GOT3 (cell line): ENCODE measurements at places on chromosomes 7 and 10.

DNA sequence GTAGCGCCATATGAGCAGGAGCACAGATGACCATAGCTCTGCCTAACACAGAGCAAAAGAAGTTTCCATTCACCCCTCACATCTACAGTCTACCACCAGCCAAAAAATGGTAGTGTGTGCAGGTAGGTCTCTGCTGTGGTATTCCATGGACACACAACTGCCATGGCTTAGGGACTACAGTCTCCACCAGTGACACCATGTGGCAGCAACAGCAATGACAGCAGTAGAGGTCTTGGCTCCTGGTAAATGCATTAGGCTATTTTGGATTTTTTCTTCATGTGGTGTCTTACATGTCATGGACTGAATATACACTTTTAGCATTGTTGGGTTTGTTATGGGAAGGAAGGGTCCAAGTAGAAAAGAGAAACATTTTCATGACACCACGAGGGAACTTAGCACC, 70.1 kb upstream of the CABCOCO1 start:
- DNase-seq: no peak

- no peak for DNase-seq
Observed at GRCh38 chr7:94174956-94175355, 170.8 kb upstream of the BET1 start.

DNA sequence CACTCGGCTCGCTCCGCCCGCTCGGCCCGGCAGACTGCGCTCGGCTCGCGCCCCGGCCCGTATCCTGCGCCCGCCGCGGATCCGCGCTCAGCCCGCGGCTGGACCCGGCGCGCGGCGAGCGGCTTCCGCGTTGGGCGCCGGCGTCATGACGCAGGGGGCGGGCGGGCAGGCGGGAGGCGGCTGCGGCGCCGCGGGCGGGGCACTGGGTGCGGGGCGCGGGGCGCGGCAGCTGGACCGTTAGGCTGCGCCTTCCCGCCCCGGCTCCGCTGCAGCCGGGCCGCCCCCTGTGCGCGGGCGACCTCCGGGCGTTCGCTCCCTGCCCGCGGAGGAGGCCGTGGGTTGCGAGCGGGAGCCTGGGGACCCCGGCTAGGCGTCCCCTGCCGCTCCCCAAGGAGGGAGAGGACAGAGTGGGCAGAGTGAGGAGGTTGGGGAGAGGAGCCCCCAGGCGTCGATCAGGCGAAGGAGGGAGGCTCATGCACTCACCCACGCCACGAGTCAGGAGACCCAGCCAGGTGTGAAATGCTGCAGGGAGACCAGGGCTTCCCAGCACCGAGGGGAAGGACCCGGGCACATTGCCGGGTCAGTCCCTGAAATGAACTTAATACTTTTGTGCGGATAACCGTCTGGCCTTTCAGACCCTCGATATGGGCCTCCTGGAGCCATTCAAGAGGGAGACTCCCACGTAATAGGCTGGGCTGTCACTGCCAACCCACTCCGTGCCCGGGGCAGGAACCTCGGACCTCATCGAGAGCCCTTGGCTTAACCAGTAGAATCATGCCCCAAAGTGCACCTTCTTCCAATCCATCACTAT, at the start of gene PIP4K2A:
PIP4K2A (minus strand) TSS at position 100 of the 811 bp plus-strand sequence. CDS start 252 bp downstream, outside the sequence.
- DNase-seq: peak; percentile 33

- DNase-seq: no peak
Observed at GRCh38 chr10:123972481-123973401, 81.1 kb upstream of the CPXM2 start.

DNA sequence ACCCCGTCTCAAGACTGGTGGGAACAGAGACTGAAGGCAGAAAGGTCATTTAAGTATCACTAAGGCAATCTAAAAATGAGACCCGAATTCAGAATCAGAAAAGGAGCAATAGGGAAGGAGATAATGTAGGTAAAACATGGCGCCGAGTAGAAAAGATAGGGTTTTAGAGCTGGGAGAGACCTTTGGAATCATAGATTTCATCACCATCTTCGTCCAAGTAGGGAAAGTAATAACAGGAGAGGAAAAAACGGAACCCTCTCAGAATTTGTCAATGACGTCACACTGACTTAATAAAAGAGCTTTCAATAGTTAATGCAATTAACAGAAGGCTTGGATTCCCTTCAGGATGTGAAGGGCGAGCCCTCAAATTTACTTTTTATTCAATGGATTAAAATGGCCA, 1.0 kb upstream of the UBN2 start:
- DNase-seq: no peak

- no peak for DNase-seq
Observed at GRCh38 chr10:1078668-1079067, 22.5 kb downstream of the WDR37 start.

DNA sequence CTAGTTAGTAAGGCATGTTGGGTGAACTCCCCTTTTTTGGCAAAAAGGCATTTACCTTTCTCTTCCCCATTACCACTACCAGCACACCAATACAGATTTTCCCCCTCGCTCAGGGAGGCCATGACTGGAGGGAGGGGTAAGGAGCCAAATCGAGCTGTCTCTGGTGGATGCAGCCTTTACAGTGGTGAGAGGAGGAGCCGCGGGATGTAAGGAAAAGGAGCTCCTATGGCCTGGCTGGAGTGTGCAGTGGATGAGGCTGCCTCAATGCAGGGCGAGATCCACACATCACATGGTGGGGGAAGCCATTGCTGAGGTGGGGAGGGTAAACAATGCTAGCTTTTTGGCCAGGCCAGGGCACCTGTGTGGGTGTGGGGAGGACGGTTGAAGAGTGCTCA, 416.2 kb downstream of the EXOC4 start:
- DNase-seq: no peak

- DNase-seq: no peak
Observed at GRCh38 chr10:121928528-121928884, 675 bp upstream of the ATE1 start.

GRCh38 chr7:31702354-31702753, 15.3 kb downstream of the PPP1R17 start:
- DNase-seq: no peak

GRCh38 chr7:151705636-151706276, 171.2 kb downstream of the PRKAG2 start:
- no peak for DNase-seq

DNA sequence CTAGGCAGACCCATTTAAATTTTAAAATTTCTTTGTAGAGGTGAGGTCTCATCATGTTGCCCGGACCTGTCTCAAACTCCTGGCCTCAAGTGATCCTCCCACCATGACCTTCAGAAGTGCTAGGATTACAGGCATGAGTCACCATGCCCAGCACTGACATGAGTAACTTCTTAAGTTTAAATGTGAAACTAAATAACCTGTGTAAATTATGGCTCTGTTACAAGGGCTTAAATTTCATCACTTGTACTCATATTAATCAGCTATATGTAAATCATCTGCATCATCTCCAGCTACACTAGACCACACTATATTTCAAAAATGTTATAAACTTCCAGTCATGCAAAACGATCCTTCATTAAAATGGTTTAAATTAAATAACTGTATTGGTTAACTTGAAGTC, 56.1 kb downstream of the ATAD1 start:
- DNase-seq: no peak

DNA sequence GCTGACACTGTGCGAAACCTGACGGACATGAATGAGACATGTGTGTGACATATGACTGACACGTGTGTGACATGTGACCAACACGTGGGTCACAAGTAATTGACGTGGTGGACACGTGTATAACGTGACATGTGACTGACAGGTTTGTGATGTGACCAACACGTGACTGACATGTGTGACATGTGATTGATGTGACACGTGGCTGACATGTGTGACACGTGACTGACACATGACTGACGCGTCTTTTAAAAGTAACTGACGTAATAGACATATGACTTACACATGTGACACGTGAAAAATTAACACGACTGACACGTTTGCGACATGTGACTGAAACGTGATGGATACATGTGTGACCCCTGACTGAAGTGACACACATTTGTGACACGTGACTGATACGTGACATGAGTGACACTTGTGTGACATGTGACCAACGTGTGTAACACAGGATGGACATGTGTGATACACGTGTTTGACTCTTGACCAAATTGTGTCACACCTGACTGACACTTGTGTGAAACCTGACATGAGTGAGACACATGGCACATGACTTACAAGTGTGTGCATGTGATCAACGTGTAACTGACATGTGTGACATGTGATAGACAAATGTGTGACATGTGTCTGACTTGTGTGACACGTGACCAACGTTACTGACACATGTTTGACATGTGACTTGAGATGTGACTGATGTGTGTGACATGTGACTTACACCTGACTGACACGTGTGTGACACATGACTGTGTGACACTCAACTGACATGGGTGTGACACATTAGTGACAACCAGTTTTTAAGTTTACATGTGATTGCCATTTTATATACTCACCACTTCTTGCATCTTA, 56.9 kb downstream of the ZNF92 start:
- DNase-seq: no peak

DNA sequence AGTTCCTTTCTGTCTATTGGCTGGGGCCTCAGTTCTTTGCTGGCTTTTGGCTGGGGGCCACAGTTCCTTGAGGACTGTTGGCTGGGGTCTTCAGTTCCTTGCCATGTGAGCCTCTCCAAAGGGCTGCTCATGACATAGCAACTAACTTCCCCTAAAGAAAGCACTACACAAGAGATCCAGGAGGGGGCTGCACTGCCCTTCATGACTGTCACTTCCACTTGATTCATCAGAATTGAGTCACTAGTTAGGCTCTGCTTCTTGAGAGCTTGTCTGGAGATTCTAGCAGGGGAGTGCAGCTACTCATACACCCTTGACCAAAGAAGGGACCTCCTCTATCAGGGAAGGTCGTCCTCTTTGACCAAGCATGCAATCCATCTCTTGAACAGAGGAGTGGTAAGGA, 38.0 kb upstream of the MKX start:
- peak; percentile 5 for DNase-seq

- DNase-seq: no peak
Observed at GRCh38 chr10:125882596-125882995, 1.5 kb upstream of the DHX32 start.

- DNase-seq: no peak
Observed at GRCh38 chr7:47337531-47337930, 244.4 kb downstream of the TNS3 start.

- no peak for DNase-seq
Observed at GRCh38 chr7:29163854-29164253, 17.5 kb upstream of the CPVL start.

DNA sequence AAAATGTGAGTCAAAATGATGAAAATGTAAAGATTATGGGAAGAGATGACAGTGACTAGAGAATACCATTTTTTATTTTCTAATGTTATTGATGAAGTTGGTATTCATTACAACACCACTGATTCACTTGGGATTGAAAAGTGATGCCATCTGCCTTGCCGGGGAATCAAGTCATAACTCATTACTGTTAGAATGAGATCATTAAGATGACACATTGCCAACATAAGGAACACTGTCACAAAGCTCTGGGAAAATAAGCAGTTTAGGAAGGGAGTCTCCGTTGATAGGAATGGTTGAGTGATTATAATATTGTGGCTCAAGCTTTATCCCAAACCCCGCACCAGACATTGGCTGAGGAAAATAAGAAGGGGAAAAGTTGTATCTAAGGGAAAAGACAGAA, 121.5 kb upstream of the PLPP4 start:
- DNase-seq: no peak

GRCh38 chr7:141844256-141844655, 3.0 kb upstream of the PRSS37 start:
- DNase-seq: no peak

DNA sequence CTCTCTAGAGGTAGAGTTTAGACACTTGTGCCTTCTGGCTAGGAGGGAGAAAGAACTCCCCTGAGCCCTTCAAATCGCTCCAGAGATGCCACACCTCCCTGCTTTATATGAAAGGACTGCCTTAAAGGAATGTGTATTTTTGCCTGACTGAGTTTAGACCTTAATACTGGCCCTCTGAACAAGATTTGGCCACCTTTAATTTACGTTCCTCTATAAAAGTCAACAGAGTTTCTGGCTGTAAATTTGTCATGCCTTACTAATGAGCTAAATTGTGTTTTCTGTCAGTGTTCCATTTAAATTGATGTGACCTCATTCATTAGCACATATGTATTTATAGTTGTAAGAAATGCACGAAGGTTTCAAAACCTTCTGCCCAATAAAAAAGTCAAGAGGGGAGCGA, 48.0 kb downstream of the SEMA3C start:
- no peak for DNase-seq

DNA sequence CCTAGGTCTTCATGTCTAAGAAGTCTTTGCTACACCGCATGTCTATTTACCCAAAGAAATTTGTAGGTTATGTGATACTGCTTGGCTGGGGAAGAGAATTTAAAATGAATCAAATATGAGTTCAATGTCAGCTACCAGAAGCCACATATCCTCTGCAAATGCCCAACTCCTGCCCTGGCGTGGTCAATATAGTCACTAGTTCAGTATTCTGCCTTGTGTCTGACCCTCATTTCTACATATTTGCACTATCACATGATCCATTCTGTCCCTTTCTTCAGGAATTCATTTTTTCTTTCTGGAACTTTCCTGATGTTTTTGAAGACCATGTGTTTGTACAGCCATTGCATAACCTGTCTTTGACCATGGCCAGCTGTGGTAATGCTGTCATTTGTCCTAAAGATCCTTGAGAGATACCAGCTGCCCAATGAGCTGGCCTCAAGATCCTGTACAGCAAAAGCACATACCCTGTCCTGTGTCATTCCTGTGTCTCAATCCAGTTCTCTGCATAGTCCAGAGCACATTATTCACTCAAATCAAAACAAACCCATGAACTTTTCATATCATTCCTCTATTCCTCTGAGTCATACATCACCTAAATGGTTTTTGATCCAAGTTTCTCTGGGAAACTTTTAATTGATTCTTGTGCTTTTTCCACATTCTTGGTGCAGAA, 524.5 kb downstream of the PARD3 start:
- DNase-seq: no peak

DNA sequence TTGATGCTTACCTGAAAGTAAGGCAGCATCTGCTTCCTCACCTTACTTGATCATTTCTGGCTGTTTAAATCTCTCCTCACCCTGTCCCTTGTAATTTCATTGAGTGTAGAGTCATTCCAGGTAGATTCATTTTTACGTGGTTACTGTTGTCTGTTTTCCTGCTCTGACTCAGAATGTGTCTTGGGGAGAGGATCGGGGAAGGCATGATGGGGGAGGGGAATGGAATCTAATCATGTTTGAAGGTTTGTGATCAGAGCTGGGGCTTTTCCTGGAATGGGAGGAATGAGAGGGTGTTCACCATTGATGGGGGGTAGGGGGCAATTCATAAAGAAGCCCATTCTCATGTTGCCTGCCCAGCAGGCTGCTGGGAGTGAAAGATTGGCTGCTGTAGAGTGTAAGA, 18.7 kb downstream of the SEC24C start:
- no peak for DNase-seq

DNA sequence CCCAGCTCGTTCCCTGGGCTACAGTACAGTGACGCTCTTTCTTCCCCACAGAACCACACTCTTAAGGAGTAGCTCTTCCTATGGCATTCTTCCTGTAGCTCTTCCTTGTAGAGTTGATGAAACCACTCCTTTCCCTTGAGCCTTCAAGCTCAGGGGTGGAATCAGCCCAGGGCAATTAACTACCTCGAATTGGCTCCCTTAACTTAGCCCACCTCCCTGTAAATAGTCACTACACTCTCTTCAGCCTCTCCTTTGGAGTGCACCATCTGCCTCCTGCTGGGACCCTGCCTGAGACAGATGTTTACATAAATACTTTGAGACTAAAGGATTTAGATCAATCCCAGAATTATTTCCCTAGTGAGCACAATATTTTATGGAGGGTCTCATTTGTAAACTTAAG, 537.8 kb upstream of the AUTS2 start:
- no peak for DNase-seq

GRCh38 chr7:30424506-30424905, 54.1 kb downstream of the NOD1 start:
- DNase-seq: no peak

- DNase-seq: no peak
Observed at GRCh38 chr7:44858161-44858560, 10.3 kb upstream of the H2AZ2 start.
